ENCODE measurements at places on chromosomes 6 and 20.

- no peak for DNase-seq
Measured at GRCh38 chr6:51265426-51265825, 446.8 kb downstream of the TFAP2B start.

GRCh38 chr6:37822851-37823682 is 3.5 kb downstream of the ZFAND3 start:
- no peak for DNase-seq

DNA sequence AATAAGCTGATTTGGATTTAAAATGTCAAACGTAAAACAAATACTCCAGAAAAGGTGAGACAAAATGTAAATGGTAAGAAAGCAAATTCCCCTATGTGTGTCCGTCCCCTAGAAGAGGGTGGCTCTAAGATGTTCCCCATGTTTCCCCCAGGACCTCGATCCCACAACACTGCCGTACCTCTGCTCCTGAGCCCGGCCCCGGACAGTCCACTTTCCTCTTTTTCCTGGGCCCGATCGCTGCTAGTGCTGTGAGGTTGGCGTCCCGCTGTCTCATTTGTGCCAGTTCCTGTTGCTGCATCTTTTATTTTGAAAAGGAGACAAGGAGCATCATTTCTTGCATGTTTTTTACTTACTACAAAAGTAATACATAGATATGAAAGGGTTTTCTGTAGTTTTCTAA is 68.3 kb downstream of the TAF4 start:
- DNase-seq: no peak

DNA sequence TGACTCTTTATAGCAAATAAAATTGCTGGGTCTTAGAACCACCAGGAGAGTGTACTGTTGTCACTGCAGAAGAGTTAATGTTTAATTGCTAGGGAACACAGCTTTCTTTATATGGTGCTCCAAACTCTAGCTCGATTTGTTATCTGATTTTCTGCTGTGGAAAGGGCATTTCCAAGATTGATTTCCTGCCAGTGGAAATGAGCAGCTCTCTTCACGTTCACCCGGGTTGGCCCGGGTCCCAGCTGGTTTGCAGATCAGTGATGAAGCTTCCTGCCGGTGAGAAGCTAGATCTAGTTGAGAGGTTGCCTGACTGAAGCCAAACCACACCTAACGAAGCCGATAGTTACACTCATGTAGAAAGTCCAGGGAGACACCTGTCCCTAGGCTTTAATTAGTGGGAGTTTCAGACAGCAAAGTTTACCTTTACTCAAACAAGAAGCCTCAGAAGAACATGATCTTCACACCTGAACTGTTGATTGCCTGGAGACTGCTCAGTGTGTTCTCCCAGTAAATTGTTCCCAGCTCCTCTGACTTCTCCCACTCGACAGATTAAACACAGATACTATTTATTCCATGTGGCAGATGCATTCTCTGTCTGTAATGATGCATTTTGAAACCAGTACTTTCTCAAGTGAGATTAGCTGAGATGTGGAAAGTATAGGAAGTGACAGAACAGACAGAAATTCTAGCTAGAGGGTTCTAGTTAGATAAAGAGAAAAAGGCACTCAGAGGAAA is 27.8 kb downstream of the PAQR8 start:
- DNase-seq: no peak

DNA sequence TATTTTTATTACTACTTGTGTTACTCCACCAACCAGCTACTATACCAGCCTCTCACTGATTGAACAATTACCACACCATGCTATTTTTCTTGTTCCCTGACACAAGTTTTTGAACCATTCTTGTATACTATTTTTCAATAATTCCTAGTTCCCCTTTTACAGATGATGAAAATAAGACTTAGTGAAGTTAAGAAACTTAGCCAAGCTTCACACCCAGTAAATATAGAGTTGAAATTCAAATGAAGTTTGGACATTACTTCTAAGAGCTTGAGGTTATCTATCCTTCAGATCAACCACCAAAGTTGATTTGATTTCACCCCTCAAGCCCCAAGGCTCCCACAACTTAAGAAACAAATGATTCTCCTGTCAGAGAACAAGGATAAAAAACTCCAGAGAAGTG is 13.1 kb upstream of the BCAS1 start:
- no peak for DNase-seq

DNA sequence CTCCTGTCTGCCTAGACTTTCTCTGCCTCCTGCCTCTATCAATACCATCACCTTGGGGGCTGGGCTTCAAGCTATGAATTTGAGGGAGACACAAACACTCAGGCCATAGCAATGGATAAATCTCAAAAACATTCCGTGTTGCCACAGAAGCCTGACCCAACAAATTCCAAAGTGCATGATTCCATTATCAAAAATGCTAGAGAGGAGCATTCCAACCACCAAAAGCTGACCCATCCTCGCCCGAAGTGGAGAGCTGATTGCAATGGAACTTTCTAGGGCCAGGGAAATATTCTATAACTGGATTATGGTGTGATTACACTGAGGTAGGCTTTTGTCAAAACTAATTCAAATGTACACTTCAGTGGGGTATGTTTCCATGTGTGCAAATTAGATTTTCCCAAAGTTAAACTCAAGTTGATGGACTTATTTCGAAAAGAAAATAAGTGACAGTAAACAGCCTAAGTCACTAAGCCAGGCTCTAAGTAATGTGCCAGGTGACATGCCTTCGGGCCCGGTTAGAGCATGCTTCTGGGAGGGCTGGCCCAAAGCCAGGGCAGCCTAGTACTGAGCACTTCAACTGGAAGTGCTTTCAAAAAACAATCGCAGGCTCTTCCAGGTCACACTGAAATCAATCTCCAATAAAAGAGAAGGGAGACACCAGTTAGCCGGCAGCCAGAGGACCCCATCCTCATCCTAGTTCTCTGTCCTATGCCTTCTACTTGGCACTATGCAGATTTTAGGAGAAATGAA is 142.3 kb downstream of the TBXT start:
- DNase-seq: no peak

GRCh38 chr6:24883618-24884017 is 52.1 kb downstream of the RIPOR2 start:
- DNase-seq: no peak

- no peak for DNase-seq
Measured at GRCh38 chr20:53657279-53657678, 63.6 kb upstream of the ZNF217 start.

GRCh38 chr20:63652192-63652980 is 838 bp downstream of the STMN3 start:
- no peak for DNase-seq

- DNase-seq: no peak
Measured at GRCh38 chr6:19734519-19734918, 102.7 kb upstream of the ID4 start.

GRCh38 chr20:48283470-48284110 is 498.3 kb upstream of the SULF2 start:
- DNase-seq: no peak

GRCh38 chr6:96795481-96795880 is 41.8 kb downstream of the GPR63 start:
- no peak for DNase-seq

GRCh38 chr6:46097366-46097765 is 32.4 kb upstream of the ENPP4 start:
- DNase-seq: no peak

Data from stimulated activated CD4-positive, alpha-beta T cell treated with anti-CD3 and anti-CD28 coated beads, Interleukin-1b, Interleukin-23, amount 100 ng/mL, for 1 hour (primary cell).